Stimulated activated CD8-positive, alpha-beta memory T cell treated with anti-CD3 and anti-CD28 coated beads, Interleukin-4, amount 100 ng/mL, for 1 hour (primary cell): ENCODE measurements at places on chromosomes 4 and X.
A peak's percentile ranks its signal among the peaks of the same experiment; 100 is the strongest.

GRCh38 chr4:153271820-153272219 lies 67.6 kb downstream of the TRIM2 start:
- DNase-seq, result no peak

- DNase-seq, result no peak
These were observed 49.5 kb downstream of the SHROOM2 start for GRCh38 chrX:9835585-9836210.

DNA sequence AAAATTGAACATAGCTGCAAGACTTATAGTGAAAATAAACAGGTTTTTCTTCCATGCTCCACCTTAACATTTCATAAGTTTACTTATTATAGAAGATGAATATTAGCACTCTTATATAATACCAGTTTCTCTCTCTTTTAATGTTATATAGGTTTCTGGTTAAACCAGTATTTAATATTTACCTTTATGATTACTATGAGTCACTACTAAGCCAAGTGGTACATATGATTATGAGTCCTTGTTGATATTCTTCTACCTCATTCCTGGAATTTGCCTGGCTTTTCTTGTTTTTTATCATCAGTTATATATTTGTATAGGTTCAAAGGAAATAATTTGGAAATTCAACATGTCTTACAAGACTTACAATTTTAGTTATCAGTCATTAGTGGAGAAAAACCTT lies 89.9 kb upstream of the MAOA start:
- DNase-seq, result no peak

DNA sequence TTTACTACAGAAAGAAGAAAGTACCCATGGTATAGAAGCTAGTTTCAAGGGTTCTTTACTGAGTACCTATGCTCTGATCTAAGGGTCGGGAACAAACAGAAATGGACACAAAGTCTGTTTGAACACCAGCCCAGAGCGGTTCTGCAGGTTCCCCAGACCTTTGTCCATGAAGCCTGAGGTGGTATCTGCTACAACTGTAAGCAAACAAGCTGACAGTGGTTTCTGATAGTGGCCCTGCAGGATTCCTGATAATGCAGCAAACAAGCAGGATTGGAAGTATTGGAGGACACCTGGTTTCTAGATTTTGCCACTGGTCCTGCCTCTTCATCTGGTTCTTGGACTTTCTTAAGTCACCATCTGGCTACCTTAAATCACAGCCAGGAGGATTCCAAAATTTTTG lies 23.7 kb downstream of the SMPX start:
- no peak for DNase-seq

- no peak for DNase-seq
These were observed 589.5 kb downstream of the BCOR start for GRCh38 chrX:39508300-39508692.

DNA sequence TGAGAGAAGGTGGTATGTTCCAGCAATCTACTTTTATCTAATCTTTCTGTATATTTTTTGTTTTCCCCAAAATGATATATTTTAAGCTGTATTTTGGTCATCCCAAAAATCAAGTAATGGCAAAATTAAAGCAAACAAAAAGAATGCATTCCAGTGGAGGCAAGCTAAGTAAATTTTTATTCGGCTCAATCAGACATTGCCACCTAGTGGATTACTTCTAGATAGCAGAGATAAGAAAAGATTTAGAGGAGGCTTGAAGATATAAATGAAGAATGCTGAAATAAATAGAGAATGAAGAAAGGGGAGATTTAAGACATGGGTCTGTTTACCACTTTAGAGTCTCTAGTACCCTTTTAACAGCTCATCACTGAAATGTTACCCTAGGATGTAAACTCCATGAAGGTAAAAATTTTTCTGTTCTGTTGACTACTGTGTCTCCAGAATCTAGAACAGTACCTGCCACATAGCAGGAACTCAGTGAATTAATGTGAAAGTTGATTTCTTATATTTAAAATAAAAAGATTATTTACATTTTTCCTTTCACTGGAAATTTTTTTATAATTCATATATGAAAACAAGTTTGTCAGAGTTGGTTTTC lies 110.9 kb upstream of the ANK2 start:
- DNase-seq, result no peak

GRCh38 chrX:12758291-12758690 lies 32.9 kb upstream of the PRPS2 start:
- no peak for DNase-seq

GRCh38 chr4:159106636-159107035 lies 3.8 kb downstream of the RAPGEF2 start:
- DNase-seq, result no peak

GRCh38 chr4:151887031-151887815 lies 126.4 kb upstream of the GATB start:
- DNase-seq, result no peak

- no peak for DNase-seq
These were observed 4.5 kb upstream of the NKX1-1 start for GRCh38 chr4:1410491-1411325.

DNA sequence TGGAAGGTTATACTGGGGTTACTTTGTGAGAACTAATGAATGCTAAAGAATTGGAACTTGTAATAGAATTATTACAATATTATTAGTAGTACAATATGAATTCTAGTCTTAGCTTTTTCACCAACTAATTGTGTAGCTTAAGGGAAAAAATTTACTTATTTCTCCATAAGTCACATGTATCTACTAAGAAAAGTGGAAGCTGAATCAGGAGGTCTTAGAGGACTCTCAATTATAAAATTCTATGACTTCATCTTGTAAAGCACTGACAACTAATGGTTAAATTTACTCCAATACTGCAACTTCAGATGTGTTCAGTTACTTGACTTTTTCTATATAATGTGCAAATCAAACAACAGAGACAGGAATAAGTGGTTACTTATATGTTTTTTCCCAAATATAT lies 899 bp upstream of the TMPRSS11D start:
- DNase-seq, result no peak

- no peak for DNase-seq
These were observed 23.8 kb upstream of the PLK4 start for GRCh38 chr4:127856813-127857447.

DNA sequence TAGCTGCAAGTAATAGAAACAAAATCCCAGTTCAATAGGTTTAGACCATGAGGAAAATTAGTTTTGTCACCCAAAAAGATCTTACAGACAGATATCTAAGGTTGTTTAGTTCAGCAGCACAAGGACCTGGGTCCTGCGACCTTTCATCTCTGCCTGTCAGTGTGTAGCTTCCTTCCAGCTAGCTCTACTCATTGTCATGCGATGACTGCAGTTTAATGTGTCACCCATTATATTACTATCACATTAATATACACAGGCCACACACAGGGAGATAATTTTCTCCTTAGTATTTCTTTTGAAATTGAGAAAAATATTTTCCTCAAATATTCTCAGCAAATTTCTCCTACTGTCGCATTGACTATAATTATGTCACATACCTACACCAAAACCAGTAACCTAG lies 232.1 kb upstream of the ARSJ start:
- no peak for DNase-seq

- DNase-seq, result no peak
These were observed 835 bp upstream of the NFKB1 start for GRCh38 chr4:102500352-102500695.

- DNase-seq, result no peak
These were observed 31.4 kb downstream of the VCX2 start for GRCh38 chrX:8139716-8140115.

DNA sequence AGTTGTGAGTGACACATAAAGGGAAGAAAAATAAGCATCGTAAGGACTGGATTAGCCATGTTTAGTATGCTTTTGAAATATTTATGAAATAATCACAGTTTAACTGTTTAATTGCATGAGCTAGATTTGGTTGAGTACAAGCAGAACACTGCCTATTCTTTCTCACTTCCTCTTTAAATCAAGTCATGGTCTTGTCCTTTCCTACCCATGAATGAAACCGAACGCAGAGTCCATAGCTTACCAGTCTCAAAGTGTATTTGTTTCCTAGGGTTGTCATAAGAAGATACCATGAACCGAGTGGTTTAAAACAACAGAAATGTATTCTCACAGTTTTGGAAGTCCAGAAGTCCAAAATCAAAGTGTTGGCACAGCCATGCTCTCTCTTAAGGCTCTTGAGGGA lies 684.0 kb upstream of the MAGEB2 start:
- no peak for DNase-seq

- no peak for DNase-seq
These were observed 17.9 kb downstream of the VSIG4 start for GRCh38 chrX:66021765-66022631.

DNA sequence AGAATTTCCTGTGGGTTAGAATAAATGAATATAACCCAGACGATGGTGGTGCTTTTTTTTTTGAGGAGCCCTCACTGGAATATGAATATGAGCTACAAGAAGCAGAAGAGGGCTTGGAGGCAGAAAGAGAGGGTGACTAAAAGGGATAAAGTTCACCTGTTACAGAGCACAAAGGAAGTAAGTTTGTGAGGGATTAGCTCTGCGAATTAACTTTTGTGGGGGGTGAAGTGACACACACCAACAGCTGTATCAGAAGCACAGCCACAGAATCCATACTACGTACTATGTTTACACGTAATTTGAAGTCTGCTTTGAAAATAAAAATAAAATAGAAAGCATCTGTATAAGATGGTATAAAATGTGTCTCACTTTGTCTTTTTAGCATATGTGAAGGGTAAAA lies 963.6 kb upstream of the DIAPH2 start:
- DNase-seq, result no peak

GRCh38 chr4:71713611-71714203 lies 70.2 kb downstream of the GC start:
- DNase-seq, result no peak

DNA sequence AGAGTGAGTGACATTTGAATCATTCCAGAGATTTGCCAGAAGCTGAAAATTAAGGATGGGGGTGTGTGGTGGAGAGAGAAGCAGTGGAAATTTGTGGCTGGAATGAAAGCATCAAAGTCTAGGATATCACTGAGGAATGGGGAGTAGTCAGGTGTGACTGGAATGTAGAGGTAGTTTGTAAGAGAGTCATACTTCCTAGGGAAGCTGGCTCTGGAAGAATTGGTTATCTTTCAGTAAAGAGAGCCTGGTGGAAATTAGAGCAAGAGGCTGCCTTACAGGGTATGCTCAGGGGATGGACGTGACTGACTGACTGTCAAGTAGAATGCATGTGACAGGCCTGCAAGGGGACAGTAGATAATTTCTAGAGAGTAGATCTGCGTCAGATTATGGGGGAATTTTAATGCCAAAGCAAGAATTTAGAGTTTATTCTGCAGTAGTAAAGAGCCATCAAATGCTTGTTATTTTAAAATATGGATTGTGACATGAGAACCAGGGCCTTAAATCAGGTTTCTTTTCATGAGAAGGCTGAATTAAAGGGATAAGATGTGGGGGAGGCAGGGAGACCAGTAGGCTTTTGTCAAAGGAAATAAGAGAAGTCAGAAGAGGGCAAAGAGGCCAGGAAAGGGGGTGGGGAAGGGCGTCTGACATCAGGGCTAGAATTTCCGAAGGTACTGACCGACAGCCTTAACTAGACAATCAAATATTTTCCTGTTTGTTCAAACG lies 109.9 kb downstream of the AFF1 start:
- no peak for DNase-seq

DNA sequence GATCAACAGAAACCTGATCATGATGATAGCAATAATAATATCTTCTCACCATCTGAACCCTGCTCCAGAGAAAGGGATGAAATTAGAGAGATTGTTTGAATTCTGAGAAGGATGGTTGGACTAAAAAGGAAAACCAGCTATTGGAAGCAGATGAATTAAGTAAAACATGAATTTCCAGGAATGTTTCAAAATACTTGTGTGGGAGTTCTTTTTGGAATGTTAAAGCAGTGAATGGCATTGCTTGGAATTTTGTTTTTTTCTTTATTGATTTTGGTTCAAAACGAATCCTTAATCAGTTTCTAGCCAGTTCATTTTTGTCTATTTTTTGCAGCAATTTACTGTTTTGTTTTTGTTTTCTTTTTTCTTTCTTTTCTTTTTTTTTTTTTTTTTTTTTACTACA lies 150.3 kb downstream of the NHS start:
- no peak for DNase-seq

DNA sequence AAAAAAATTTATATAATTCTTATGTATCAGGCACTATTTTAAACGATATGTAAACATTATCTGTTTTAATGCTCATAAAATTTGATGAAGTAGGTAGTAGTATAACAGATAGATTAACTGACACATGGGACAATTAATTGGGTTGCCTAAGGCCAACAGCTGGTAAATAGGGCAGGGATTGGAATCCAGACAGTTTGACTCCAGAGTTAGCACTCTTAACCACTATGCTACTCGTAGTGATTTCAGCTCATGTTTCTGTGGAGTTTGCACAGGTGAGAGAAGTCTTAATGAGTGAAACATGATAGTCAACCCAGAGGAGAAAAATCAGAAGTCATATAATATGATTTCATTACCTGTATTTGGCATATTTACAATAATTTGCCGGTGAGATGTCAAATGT lies 126.0 kb upstream of the WDFY3 start:
- DNase-seq, result no peak

DNA sequence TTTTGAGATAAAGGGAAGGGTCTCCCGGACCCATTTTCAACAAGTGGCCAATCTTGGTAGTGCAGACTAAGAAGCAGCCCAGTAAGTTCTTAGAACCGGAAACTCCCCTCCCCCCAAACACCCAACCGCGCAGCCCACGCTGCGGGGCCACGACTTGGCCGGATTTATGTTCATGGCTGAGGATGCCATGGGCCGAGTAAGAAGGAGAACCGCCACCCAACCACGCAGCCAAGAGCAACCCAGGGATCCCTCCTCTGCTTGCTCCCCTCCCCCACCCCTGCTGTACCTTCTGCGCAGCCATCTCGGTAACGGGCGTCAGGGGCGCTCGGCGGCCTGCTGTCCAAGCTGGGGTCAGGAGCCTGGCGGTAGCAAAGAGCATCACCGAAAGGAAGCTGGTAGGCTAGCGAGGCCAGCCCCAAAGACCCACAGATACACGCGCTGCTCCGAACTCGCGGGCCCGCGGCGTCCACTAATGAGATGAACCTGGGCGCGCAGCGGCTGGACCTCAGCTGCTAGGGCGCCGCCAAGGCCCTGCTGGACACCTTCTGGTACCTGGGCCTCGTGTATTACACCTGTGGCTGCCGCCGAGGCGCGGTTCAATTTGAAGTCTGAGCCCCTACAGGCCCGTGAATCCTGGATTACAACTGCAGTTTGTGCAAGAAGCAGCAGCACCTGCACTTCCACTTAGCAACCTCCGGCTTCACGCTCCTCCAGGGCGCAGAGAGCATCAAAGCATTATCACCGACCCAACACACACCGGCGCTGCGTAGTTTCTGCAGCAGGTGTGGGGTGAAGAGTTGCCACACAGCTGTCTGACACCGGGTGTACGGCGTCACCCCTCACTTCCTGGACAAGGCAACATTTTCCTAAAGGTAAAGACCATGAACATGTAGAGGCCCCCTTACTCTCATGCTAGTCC lies 63.4 kb downstream of the NUDT10 start:
- DNase-seq, result peak; percentile 16

GRCh38 chrX:149013081-149013480 lies 492.0 kb downstream of the IDS start:
- no peak for DNase-seq

GRCh38 chr4:8540072-8540471 lies 40.1 kb upstream of the GPR78 start:
- DNase-seq, result no peak

DNA sequence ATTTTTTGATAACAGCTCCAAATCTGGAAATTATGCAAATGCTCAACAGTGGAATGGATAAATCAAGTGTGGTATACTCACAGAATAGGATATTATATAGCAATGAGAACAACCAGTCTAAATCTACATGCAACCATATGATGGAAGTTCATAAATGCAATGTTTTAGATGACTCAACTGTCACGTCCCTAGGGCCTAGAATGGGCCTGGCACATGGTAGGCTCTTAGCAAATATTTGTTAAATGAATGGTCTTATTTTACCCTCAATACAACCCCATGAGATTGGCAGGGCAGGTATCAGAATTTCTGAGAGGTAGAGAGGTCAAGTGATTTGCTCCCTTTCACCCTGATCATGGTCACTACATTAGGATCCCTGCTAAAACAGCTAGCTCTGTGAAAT lies 14.6 kb upstream of the NKX3-2 start:
- DNase-seq, result no peak
